ENCODE measurements at places on chromosomes 11 and 22.
A peak's percentile ranks its signal among the peaks of the same experiment; 100 is the strongest.

- DNase-seq: no peak
These were observed 615.4 kb upstream of the B3GAT1 start for GRCh38 chr11:135027461-135027860.

- no peak for DNase-seq
These were observed 188.7 kb downstream of the CTTN start for GRCh38 chr11:70587075-70587389.

- DNase-seq: no peak
These were observed 59.6 kb upstream of the PPARA start for GRCh38 chr22:46090631-46091201.

DNA sequence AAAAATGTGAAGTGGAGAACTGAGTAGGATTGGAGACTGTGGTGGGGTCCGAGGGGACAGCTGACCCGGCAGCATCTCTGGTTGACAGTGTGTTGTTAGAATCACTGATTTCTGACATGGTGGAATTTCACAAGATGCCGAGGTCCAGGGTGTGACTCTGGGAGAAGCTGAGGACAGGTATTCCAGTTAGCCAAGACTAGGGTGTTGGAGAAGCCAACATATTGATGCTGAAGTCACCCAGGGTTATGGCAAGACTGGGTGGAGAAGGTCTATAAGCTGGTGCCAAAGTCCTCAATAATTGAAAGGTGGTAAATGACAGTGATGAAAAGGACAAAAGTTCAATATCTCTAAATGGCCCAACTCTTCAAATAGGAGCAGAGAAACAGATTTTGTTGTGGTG, 86.1 kb downstream of the ME3 start:
- DNase-seq: no peak

- DNase-seq: no peak
These were observed 56.6 kb downstream of the BID start for GRCh38 chr22:17717708-17718107.

DNA sequence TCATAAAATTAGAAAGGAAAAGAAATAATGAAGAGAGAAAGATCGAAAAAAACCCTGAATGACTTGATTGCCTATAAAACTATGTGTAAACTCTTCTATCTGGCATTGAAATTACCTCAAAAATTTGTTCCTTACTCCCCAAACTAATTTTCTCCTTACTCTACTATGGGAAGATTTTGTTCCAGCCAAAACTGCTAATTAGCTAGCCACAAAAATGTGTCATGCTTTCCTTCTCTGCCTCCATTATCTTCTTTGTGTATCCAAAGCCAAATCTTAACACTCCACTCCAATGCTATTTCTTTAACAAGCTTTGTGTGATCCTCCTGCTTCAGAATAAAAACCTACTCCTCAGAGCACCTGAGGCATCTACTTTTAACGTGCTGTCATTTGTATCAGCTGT, 831.2 kb downstream of the METTL15 start:
- no peak for DNase-seq

GRCh38 chr22:29509298-29509697, 29.3 kb downstream of the NEFH start:
- DNase-seq: no peak

- DNase-seq: no peak
These were observed 13.3 kb downstream of the SLCO2B1 start for GRCh38 chr11:75163921-75164849.

- no peak for DNase-seq
These were observed 108.2 kb upstream of the OR4B1 start for GRCh38 chr11:48108231-48109045.

DNA sequence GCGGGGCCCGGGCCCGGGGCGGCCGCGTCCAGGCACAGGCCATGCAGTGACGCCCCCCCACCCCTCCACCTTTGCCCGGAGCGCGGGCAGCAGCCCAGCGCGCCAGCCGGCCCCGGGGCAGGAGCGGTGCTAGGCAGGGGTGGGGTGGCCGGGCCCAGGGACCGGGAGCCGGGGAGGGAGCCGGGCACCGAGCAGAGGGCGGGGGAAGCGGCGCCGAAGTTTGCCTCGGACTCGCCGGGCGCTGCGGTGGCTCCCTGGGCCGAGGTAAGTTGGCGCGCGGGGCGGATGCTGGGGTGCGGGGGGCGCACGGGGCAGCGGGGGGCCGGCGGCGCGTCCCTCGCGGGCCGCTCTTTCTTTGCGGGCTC, 332 bp downstream of the TEAD1 start:
- no peak for DNase-seq

GRCh38 chr22:24822471-24822870, 16.5 kb downstream of the SGSM1 start:
- no peak for DNase-seq

- peak; percentile 15 for DNase-seq
These were observed 34.7 kb downstream of the ATG16L2 start for GRCh38 chr11:72848846-72849466.

GRCh38 chr11:126059238-126059781, 3.4 kb downstream of the CDON start:
- DNase-seq: no peak

DNA sequence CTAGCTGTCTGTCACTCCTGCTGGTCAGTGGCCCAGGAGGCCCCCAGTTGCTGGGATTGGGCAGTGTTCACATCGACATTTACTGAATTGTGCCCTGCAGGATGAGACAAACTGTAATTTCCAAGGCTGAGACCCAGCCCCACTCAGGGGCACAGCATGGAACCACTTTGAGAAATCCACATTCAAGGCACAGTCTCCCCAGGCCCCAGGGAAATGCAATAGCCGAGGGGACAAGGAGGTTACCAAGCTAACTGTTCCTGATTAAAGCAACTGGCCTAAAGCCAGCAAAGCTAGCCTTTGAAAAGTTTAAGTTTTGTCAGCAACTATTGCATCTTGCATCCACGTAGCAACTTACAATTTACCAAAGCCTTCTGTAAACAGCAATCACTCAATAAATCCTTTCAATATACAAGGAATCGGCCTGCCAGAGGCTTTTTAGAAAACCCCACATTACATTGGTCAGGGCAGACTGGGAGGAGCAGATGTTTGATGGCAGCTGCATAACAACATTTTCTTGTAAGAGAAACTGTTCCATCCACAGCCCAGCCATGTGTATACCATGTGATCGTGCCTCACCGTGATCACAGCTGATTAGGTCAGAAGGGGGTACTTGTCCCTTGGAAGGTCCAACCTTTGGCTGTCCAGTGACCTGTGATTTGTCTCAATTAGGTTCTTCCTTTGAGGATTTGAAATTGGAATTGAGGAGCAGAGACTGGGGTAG, 103.9 kb downstream of the TENM4 start:
- no peak for DNase-seq

DNA sequence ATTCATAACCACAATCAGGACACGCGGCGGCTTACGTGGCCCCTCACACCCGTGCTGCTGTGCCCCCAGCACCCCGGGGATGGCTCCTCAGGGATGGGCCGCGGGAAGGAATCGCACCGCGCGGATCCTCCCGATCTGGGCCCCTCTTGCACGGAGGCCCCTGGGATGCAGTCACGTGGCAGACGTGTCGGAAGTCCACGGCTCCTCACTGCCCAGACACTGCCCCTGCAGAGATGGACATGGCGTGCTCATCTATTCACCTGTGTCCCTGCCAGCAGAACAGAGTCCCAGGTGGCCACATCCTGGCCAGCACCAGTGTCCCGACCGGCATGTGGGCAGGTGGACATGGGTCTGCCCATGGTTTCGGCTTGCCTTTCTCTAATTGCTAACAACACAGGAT, 12.8 kb downstream of the MOB2 start:
- DNase-seq: no peak

DNA sequence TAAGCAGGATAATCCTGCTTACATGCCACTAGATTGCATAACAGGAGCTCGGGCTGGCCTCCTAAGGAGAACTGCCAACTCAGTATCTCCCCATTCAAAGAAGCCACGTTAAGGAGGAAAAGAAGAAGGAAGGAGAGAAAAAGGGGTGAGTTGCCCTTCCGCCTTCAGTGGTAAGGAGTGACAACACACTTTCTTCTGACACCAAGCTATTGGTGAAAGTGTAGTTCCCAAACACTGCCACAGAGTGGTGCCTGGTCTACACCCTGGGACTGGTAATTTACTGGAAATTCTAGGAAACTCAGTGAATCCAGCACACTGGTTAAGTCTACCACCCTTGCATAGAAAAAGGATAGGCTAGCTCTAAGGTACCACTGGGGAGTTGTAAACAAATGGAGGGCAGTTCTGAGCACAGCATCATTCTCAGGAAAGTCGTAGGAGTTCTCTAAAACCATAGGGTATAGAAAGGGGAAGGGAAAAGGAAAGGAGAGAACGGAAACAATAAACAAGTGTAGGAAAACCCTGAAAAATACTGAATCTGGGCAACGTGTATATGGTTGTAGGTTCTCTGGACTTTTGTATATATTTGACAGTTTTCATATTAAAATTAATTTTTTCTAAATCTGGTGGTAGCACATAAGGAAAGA, 58.2 kb downstream of the RRAS2 start:
- DNase-seq: peak; percentile 12

DNA sequence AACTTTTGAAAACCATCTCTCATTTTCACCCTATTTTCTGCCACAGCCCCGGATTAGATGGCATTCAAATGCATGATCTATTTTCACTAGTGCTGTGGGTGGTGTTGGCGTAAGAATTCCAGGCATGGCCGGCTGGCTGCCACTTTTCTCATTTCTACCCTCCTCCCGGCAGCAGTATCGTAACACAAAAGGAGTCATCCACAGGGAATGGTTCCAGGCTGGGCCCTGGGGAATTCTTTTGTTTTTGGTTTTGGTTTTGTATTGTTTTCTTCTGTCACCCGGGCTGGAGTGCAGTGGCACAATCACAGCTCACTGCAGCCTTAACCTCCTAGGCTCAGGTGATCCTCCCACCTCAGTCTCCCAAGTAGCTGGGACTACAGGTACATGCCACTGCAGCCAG, 13.8 kb downstream of the JAML start:
- DNase-seq: no peak

GRCh38 chr22:45964926-45965527, 11.9 kb downstream of the WNT7B start:
- DNase-seq: no peak

DNA sequence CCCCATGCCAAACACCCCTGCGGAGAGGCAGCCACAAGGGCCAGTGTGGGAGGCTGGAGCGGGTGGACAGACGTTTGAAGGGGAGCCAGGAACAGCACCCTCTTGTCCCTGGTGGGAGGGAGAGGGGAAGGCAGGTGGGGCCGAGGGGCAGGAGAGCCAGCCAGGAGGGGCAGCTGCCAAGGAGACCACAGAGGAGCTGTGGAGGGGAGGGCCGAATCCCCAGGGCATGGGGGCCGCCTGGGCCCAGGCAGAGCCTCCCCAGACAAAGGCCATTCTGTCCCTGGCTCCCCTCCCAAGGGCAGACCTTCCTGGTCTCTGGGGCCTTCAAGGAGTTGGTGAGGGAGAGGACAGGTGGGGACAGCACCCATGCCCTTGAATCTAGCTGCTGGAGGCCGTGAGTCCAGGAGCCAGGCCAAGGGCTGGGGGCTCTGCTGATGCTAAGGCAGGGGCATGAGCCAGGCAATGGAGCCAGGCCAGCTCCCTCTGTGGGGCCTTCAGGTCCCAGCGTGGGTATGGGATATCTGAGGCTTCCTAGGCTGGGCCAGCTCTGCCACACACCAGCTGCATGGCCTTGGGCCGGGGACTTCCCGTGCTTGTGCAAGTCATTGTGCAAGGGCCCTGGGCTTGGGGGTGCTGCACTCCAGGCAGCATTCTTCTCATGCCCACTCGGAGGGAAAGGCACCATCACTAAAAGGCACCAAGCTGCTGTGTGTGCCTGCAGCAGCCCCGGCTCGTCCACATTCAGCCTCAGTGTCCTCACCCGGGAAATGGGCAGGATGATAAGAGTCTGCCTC, 11.4 kb downstream of the EMID1 start:
- no peak for DNase-seq

DNA sequence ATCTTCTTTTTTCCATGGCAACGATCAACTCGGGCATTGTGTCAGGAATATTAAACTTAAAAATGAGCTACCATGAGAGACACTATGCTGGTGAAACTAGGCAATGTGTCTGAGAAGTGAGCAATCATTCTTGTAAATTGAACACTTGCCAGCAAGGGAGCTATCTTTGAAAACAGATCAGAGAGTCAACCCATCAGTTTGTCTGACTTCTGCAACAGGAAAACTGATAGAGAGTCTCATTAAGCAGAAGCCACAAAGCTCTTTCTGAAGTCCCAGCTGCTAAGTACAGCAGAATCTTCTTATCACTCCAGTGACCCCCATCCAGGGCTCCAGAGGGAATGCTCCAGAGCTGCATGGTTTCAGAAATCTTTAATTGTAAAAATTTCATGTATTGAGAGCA, 114.7 kb downstream of the MSANTD4 start:
- no peak for DNase-seq

- DNase-seq: no peak
These were observed 4.6 kb upstream of the GAS2L1 start for GRCh38 chr22:29301716-29302401.

- DNase-seq: no peak
These were observed 621.2 kb downstream of the NTM start for GRCh38 chr11:131991606-131992005.

- no peak for DNase-seq
These were observed 491.9 kb downstream of the MN1 start for GRCh38 chr22:27309697-27310096.

GRCh38 chr11:22190827-22191463, 1.9 kb upstream of the ANO5 start:
- DNase-seq: no peak

- no peak for DNase-seq
These were observed 96.1 kb downstream of the SHANK2 start for GRCh38 chr11:71156301-71156700.

GRCh38 chr11:18536209-18536608, 9.5 kb upstream of the TSG101 start:
- DNase-seq: no peak

DNA sequence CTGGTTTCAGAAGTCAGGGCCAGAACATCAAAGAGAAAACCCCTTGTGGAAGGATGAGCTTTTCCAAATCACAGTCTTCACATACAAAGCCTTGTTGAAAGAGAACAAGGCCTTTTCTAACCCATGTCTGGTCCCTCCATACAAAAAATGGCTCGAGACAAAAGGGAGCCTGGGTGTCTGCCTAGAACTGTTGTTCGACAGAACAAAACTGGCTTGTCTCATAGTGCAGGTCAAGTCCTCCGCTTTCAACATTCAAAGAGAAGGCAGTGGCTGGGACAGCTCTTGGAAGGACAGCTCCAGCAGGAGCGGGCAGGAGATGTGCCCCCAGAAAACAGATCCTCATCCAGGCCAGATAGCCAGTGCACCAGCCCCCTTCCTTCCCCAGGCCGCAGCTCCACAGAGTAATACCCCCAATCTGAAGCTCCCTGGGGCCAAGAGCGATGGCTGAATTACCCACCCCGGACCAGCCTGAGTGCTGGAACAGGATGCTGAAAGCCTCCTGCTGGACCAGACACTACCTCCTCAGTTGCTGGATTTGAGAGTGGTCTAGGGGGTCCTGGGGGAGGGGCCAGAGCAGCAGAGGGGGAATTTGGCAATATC, 27.6 kb downstream of the USH1C start:
- DNase-seq: no peak
